Stimulated activated CD4-positive, alpha-beta T cell treated with anti-CD3 and anti-CD28 coated beads, Interleukin-15, amount 100 ng/mL, for 24 hours (primary cell): ENCODE measurements at places on chromosomes 4 and X.

- peak; percentile 62 for DNase-seq
These were observed 99.8 kb upstream of the TEX13D start for GRCh38 chrX:124232523-124233201.

- no peak for DNase-seq
These were observed 82.8 kb upstream of the TCEAL2 start for GRCh38 chrX:102042372-102043325.

DNA sequence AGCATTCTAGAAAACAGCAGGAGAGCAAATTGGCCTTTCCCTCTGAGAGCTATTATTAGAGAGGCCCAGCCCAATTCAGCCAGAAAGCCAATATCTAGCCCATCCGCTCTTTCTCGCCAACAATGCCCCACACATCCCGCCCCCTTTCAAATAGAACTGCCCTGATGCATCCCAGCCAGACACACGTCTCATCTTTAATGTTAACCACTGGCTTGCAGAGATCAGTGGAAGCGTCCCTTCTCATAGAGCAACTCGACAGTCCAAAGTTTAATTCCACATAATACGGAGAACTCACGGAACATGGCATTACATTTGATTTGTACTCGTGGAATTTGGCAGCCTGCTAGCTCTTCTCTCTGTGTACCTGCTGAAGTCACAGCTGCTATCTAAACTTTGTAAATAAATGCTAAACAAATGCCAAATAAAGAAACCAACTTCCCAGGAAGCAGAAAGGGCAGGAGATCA, 304.4 kb downstream of the DHX15 start:
- DNase-seq = no peak

GRCh38 chrX:48180811-48181210, 15.8 kb downstream of the SSX5 start:
- DNase-seq = no peak

GRCh38 chrX:22526339-22526738, 253.6 kb downstream of the CBLL2 start:
- no peak for DNase-seq

DNA sequence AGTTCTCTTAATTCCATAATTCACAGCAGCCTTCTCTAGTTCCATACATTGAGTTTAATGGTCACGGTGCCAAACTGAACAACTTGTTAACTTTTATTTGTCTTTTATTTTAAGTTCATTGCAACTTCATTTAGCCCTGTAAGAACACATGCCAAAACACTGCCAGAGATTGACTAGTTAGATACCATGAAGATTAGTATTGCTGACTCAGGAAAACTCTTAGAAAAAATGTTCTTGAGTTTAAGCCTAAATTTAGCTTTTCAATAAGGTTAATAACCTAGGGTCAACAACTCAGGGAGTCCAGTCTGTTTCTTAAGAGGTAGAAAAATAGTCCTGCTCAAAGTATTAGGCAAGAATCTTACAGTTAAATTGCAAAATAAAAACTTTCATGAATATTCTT, 25.7 kb downstream of the SPANXN2 start:
- DNase-seq = no peak

DNA sequence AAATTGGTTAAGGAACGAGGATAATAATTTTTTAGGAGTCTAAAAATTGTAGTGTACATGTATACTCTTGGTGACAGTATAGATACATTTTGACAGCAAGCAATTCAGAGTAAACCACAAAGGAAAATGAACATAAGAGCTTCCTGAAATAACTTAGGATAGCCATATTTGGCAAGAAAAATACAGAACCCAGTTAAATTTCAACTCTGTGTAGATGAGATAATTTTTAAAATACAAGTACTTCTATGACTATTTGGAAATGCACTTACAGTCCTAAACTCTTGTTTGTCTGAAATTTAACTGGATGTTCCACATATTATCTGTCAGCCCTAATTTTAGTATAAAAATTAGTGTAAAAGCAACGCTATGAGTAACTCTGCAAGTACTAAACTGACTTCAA, 124.4 kb upstream of the PCDH18 start:
- DNase-seq = no peak

GRCh38 chr4:188408244-188409030, 269.2 kb downstream of the TRIML1 start:
- no peak for DNase-seq

- DNase-seq = no peak
These were observed 153.1 kb downstream of the GC start for GRCh38 chr4:71630803-71631202.

DNA sequence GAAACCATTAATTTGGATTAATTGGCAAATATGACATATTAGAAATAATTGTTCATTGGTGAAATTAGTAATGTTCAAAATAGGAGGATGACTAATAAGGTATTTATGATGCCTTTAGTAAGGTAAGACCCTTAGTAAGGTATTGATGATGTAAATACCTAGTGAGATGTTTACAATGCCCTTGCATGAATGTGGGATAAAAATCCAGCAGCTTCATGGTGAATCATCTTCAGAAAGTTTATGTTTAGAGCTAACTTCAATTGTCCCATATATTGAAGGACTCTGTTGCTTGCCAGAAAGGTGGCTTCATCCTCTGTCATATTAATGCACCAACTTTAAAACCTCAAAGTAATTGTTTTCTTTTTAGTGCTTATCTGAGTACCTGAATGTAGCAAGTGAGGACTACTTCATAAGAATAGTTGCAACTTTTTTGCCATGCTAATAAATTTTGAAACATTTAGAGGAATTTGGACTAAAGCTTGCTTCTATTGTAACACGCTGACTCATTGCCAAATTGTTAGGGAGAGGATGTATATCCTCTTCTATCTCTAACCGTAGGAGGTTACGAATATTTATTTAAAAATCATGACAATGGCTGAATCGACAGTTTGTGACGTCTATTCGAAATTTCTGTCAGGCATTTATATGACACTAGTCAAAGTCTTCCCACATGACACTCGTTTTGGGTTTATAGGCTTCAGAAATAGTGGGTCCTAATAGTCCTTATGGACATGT, 174.1 kb upstream of the HS3ST1 start:
- DNase-seq = no peak
